ENCODE measurements at places on chromosomes 3 and 15. TPM values are rescaled to one million over a fixed set of nuclear protein-coding genes. Genes with fewer than 3 reads are reported as not detected.
A peak's percentile ranks its signal among the peaks of the same experiment; 100 is the strongest.

VPS39 gene
- 56.0 TPM for total RNA-seq

NOX5 gene
- total RNA-seq = 0.11 TPM

SYNPR gene
- not detected for total RNA-seq

NAA50 gene
- total RNA-seq = 96.0 TPM

DNA sequence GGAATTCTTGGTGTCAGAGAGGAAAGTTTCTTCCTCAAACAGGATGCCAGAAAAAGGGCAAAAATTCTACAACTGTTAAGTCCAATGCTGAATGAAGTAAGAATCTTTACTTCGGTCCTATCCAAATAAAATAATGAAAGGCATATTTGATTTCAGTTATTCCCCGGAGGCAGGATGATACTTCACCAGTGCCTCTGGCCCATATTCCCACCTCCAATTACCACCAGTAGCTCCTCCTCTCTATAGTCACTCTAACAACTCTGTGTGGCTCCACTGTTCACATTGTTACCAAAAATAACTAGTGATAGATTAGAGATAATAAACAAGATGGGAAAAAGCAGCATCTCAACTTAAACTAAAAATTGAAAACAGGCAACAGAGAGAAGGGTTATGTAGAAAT, 20.7 kb downstream of the MAP1A start:
- DNase-seq = no peak

- DNase-seq = no peak
Measured at GRCh38 chr3:63891518-63891917, 20.7 kb downstream of the SCAANT1 start.

DNA sequence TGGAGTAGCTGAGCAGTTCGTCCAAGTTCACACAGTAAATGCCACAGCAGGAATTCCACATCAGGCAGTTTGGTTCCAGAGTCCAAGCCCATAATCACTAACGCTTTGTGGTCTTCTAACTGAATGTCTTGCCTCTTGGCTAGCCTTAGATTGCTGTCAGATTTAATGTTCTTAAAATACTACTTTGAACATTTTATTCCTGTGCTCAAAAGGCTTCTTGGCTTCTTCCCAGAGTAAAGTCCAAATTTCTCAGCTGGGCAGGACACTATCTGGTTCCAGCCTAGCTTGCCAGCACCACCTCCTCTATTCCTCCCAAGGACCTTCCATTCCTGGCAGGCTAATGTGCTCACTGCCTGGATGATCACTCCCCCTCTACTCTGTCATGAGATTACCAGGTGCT, 256.9 kb downstream of the SQOR start:
- DNase-seq = peak; percentile 42

DNA sequence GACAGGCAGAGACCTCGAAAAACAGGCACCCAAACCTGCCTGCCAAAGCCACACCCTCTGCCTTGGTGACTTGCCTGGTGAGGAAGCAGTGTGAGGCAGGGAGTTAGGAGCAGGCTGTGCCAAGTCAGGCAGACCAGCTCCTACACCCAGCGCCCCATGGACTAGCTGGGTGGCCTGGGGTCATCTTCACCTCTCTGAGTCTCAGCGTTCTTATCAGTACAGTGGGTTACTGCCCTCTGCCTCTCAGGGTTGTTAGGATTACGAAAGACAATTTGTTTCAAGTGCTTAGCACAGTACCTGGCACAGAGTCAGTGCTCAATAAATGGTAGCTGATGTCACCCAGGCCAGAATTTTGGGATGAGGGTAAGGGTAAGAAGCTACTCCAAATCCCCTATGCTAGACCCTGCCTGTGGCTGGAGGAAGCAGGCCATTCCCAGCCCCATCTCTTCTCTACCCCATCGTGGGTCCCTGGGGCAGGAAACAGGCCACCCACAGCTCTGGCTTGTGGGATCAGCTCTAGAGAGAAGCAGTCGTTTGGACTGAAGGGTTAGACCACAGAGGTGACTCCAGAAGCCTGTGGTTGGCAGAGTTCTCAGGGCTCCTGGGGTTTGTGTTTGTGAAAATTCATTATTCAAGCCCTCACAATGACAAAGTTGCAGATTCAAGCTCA, 10.1 kb downstream of the SLC51B start:
- peak; percentile 74 for DNase-seq

DNA sequence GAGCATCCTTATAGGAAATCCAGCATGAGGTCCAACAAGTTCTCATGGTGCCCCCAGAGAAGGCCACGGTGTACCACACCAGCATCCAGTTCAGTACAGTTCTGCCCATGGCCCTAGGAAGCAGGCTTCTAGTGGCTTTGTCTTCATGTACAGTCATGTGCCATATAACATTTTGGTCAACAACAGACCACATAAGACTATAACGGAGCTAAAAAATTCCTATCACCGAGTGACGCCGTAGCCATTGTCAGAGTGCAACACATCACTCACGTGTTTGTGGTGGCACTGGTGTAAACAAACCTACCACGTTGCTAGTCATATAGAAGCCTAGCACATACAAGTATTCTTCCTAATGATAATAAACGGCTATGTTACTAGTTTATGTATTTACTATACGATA, 209.0 kb downstream of the ARRDC4 start:
- DNase-seq = no peak

DNA sequence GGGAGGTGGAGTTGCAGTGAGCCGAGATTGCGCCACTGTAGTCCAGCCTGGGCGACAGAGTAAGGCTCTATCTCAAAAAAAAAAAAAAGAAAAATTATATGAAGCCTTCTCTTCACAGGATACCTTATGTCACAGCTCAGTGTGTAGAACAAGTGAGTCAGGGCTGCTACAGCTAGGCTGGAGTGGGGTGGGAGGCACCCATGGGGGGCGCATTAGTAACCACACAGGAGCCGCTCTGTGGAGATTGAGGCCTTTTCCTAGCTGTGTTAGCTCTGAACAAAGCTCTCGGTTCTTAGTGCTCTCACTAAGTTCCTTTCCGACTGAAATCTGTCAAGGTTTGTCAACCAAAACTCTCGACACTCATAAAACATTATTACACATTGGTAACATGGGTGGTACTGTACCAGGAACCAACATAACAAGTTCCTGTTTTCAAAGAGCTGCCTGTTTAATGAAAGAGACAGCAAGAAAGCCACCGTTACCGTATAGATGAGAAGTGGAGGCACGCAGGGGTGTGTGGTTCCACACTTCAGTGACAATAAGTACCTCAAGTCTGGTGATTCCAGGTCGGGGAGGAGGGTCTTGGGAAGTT, 4.5 kb downstream of the LRRC31 start:
- DNase-seq = peak; percentile 24

DNA sequence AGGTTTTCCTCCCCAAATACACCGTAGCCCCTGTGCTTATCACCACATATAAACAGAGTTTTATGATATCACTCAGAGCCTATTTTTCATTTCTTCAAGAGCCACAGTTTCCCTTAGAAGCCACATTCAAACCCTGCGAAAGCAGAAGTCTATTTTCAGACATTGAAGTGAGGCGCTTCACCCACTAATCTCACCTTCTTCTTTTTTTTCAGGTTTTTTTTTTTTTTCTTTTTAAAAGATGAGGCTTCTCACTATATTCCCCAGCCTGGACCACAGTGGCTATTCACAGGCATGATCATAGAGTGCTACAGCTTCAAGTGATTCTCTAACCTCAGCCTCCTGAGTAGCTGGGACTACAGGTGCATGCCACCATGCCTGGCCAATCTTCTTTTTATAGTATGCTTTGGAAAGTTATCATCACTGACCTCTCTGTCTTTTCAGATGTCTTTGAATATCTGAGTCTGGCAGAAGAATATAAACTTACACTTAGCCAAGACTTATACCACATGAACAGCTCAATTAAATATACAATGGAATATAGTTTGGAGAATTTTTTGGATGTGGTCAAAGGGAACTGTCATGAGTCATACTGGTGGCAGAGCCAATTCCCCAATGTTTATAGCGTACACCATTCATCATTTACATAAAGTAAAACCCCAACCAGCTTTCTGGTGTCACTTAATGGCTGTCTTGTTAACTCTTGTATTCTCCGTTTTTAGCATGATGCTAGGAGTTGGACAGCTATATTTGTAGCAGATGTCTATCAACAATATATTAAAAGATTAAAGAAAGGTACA, 59.7 kb upstream of the CCDC50 start:
- DNase-seq = no peak

GRCh38 chr15:100861511-100861991, 18.1 kb upstream of the ALDH1A3 start:
- peak; percentile 35 for DNase-seq

Data from left colon (tissue), 2 donors.